NK-92 treated with Interleukin-12 subunit alpha and Interleukin-12 subunit beta, amount 100 ng/mL, for 24 hours (cell line): ENCODE measurements at places on chromosomes 16 and 17.

DNA sequence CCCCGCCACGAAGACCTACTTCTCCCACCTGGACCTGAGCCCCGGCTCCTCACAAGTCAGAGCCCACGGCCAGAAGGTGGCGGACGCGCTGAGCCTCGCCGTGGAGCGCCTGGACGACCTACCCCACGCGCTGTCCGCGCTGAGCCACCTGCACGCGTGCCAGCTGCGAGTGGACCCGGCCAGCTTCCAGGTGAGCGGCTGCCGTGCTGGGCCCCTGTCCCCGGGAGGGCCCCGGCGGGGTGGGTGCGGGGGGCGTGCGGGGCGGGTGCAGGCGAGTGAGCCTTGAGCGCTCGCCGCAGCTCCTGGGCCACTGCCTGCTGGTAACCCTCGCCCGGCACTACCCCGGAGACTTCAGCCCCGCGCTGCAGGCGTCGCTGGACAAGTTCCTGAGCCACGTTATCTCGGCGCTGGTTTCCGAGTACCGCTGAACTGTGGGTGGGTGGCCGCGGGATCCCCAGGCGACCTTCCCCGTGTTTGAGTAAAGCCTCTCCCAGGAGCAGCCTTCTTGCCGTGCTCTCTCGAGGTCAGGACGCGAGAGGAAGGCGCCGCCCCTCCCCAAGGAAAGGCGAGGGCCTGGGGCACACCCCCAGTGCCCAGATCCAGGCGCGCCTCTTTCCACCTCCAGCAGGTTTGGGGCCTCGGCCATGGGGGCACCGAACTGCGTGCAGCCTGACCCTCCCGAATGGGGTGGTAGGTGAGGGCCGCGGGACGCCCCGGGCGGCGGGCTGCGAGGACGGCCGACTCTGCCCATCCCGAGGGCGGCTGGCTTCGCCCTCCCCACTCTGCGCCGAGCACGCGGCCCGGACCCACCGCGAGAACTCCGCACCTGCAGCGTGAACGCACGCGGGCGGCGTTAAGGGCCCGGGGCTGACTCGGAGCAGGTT lies 664 bp downstream of the HBQ1 start:
- no peak for DNase-seq

DNA sequence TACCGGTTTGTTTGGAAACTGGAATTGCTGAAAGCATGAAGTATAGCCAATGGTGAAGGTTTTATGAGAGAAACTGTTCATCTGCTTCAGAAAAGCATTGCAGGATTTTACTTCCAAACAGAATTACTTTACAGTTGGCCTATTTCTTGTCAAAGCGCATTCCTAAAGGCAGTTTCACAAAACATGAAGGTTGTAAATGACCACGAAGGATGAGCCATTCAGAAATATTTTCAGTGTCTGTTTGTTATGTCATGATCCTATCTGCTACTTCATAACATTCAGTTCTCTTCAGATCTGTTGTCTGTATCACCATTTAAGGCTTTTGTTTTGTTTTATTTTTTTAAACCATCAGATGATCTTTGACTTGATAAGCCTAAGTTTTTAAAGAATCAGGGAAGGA lies 45.7 kb downstream of the AATF start:
- no peak for DNase-seq

GRCh38 chr17:11935734-11936406 lies 61.4 kb downstream of the ZNF18 start:
- DNase-seq: no peak

GRCh38 chr16:30867747-30868146 lies 26.1 kb downstream of the BCL7C start:
- no peak for DNase-seq

GRCh38 chr17:73546114-73546513 lies 98.1 kb downstream of the SDK2 start:
- DNase-seq: no peak

DNA sequence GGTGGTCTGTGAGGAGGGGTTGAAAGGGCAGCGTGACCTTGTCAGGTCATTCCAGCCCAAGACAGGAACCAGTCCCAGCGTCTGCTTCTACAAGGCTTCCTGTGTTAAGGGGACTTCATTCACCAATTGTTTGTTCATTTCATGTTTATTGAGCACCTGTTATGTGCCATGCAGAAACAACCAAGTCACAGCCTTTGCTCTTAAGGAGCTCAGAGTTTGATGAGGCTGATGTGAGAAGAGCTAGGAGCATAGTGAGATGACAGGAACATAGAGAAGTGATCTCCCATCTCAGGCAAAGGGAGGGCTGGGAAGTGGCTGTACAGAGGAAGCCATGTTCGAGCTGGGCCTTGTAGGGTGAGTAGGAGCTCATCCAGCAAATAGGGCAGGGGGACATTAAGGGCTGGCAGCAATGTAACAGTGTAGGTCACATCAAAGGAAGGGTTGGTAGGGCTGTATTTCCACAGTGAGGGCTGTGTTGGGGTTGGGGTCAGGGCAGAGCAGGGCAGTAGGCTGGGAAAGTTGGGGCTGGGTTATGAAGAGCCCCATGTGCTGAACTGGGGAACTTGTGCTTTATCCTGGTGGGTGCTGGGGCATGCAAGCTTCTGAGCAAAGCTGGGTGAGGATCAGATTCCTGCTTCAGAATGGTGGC lies 79.8 kb downstream of the ARHGAP23 start:
- DNase-seq: no peak

- no peak for DNase-seq
These were observed 49.9 kb downstream of the ADCY7 start for GRCh38 chr16:50316102-50316847.
